ENCODE measurements at places on chromosomes 4 and X. TPM values are rescaled to one million over a fixed set of nuclear protein-coding genes. Genes with fewer than 3 reads are reported as not detected.

Gene ETDB
- not detected for total RNA-seq

Gene TEC
- 1.3 TPM for total RNA-seq

Gene AR
- 23.9 TPM for total RNA-seq

Gene TMSB15A
- total RNA-seq, result 0.62 TPM

Gene SLC7A11
- total RNA-seq, result 0.46 TPM

Gene NUDT10
- 0.19 TPM for total RNA-seq

Gene FAM241A
- 8.8 TPM for total RNA-seq

Gene IGFBP7
- total RNA-seq, result 862 TPM

Gene IL2
- total RNA-seq, result not detected

DNA sequence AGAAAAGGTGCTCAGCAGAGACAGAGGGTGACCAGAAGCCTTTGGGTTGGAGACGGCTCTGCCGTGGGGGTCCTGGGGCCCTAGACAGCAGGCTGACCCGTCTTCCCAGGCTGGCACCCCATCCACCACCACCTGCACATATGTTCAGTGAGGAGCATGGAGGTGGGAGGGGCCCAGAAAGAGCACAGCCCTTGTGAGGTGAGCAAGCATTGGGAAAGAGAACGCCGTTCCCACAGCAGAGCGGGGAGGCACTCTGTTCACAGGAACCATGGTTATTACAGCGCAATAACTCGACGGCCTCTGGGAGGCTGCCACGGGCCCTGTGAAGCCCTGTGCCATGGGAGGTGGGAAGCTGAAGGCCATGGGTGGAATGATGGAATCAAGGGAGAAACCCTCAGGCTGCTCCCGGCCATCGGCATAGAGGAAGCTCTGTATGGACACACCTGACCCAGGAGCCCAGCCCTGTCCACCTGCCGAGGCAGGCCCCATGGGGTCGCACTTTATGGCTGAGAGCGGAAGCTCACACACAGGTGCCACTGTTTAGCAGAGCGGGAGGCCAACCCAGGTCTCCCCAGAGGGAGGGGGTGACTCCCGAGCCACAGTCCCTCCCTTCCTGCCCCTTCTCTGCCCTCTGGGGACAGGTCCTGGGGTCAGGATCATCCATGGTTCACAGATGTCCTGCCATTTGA lies 93.5 kb upstream of the AFAP1 start:
- peak; percentile 58 for DNase-seq

- no peak for DNase-seq
Observed at GRCh38 chr4:53012738-53013137, 150.6 kb downstream of the RASL11B start.

- DNase-seq, result no peak
Observed at GRCh38 chrX:46792810-46793188, 33.9 kb upstream of the SLC9A7 start.

DNA sequence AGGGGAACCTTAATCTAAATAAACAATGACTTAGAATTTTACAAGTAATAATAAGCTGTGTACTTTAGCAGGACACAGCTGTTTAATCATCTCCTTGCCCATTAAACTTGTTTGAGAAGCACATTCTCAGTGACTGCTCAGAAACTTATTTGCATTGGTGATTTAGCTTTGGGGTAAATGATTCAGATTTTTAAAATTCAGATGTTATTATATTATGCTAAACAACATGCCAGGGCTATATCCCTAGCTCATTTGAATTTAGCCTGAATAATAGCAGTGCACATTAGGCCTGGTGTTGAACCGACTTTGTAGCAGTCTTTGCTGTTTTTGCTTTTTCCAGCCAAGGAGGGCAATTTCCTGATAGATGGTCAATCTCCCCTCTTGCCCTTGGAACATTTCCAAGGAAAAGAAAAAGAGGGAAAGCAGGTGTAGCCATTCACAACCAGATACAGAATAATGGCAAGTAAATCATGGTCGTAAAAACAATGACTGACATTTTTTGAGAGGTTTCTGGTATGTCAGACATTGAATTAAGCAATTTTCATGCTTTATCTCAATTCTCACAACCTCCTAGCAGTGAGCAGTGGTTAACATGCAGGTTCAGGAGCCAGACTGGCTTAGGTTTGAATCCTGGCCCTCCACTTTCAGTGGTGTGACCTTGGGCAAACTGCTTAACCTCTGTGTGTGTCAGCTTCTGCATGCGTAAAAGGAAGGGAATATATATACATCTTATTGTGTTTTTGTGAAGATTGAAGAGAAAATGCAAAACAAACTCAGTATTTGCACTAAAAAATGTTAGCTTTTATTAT lies 16.8 kb downstream of the ARHGEF38 start:
- no peak for DNase-seq

DNA sequence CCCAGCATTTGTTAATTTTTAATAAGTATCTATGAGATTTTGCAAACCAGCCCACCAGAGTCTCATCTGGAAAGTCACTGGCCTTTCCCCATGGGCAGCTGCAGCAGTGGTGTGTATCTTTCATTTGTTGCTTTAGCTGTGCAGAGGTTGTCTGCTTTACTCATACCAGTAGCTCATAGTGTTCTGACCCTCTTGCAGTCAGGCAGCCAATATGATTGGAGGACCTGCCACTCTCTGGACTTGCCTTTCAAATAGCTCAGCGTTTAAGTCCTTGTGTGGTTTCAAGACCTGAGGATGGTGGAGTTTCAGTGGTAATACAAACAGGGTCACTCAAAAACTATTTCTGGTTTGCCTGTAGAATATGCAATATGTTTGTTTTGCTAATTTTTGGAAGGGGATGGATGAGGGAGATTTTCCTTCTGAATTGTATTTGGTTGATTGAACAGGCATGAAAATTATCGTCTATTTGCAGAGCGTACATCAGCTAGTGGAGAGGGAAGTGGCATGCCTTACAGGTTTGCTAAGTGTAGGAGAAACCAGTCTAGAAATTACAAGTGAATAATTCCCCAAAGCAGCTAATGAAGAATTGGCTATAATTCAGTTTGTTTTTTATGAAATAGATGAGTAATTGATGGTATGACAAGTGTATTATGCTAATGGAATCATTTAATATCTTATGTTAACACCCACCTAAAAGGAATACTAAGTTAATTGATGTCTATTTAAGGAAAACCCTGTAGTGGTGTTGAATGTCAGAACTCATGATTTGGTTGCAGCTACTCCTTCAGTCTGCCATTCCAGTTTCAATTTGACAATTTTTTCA lies 8.9 kb downstream of the POLA1 start:
- DNase-seq, result no peak

DNA sequence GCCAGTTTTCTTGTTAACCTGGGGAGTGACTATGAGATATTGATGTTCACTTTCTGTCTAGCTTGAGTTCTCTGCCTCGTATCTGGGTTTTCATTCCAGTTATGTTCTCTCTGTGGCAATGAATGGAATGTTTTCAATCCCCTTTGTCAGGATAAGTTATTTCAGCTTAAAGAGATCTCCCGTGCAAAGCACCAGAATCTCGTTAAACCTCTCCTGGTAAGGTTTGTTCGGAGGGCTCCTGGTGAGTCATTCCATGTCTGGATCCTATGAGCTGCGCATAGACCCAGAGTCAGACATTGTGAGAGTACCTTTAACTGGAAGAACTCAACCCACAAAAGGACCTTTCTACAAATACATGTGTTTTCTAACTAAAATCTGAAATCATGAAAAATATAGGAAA lies 51.0 kb downstream of the KDR start:
- DNase-seq, result no peak

GRCh38 chrX:2320580-2321327 lies 180.0 kb downstream of the DHRSX start:
- DNase-seq, result peak; percentile 78

DNA sequence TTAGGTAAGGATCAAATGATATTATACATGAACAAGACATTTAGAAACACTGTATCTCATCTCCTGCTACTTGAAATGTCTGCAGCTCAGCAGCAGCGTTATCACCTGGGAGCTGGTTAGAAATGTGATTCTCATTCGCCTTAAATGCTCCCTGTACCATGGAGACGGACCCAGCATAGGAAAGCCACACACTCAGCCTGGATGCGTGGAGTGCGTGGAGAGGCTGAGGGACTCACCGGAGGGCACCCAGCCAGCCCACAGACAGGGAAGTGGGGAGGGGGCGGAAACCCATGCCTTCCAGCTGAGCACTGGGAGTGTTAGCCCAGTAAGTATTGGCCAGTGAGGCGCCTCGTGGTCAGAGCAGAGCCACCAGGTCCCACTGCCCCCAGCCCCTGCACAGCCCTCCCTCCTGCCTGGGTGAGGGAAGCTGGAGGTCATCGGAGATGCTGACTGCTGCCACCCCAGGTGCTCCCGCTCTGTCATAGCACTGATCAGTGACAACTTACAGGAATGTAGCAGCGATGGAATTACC lies 15.2 kb downstream of the SUPT20HL1 start:
- DNase-seq, result no peak

DNA sequence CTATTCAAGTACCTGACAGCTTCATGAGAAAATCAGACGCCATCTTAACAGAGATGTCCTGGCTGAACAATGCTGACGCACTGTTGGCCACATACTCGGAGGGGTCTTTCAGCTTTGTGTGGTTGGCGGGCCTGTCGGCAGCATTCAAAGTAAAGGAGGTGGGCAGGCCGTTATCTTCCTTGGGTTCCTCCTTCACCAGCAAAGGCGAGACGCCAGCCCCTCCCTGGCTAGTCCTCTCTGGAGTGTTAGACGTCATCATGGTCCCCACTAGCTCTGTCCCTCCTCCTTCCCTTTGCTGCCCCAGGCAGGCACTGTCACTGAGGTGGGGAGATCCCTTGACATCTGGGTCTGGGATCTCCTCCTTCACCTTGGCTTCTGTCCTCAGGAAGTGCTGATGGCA lies 53.0 kb downstream of the ZNF827 start:
- no peak for DNase-seq

DNA sequence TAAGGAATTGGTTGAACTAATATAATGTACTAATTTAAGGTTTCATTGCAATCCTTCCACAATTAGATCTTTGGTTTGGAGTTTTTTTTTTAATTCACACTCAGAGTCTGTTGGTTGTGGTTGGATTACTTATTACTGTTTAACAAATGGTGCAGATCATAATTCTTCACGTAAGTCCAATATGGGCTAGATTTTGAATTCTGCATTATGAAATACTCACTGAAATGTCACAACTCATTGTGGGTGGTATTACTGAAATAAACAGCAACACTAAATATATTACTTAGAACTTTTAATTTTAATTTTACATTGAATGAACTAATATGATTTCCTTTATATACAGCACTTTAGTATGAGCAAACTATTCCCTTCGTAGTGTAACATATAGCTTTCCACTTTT lies 94.2 kb upstream of the MYOZ2 start:
- no peak for DNase-seq

DNA sequence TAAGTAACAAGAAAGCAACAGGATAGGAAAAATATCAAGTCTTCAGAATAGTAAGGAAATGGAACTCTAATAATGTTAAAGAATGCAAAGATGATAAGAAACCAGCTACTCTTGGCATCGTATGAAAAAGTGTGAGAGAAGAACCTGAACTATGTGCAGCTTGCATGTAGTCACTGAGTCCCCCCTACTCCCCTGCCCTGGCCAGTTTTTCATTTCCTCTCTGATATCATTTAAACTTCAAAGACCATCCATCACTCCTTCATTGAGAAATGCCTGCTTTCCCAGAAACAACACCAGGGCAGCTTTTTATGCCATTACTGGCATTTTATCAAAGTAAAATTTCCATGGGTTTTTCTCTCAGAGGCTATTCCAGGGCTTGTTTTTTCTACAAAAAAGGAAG lies 28.1 kb downstream of the INPP4B start:
- DNase-seq, result no peak

DNA sequence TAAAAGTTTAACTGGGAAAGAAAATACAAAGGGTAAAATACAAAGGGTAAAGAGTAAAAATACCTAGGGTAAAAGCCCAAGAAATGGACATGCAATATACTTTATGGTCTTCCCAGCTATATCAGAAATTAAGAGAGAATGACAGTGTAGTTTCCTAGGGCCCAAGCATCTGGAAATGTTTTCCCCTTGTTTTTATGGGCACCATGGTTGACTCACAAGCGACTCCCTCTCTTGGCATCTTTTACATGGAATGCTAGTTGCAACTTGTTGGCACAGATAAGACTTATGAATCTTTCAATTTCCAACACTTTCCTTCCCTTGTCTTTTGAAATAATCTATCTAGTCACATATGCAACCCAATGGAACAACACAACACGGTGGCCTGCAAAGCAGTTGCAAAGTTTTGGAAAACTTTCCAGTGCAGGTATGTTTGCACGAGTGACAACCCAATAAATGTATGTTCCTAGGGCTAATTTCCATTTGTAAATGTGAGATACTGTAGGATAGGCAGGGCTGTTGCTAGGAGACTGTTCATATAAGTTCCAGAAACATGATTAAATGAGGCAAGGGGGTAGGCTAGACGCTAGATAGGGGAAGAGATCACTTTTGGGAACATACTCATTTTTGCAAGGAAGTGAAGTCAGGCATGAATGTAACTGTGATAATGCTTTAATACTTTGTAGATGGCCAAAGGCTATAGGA lies 36.4 kb upstream of the CWH43 start:
- DNase-seq, result no peak

- no peak for DNase-seq
Observed at GRCh38 chrX:70476166-70476933, 31.7 kb downstream of the DLG3 start.

GRCh38 chr4:69518102-69518501 lies 22.4 kb upstream of the UGT2B4 start:
- no peak for DNase-seq

All from Right ventricle myocardium inferior (tissue), 1 donor.